ENCODE measurements at places on chromosomes 2 and 18. TPM values are rescaled to one million over a fixed set of nuclear protein-coding genes. Genes with fewer than 3 reads are reported as not detected.

CCDC148 gene
- 6.6 TPM for total RNA-seq

OSBPL1A gene
- 49.8 TPM for total RNA-seq

VIT gene
- total RNA-seq: 16.4 TPM

MERTK gene
- total RNA-seq: 14.7 TPM

DNA sequence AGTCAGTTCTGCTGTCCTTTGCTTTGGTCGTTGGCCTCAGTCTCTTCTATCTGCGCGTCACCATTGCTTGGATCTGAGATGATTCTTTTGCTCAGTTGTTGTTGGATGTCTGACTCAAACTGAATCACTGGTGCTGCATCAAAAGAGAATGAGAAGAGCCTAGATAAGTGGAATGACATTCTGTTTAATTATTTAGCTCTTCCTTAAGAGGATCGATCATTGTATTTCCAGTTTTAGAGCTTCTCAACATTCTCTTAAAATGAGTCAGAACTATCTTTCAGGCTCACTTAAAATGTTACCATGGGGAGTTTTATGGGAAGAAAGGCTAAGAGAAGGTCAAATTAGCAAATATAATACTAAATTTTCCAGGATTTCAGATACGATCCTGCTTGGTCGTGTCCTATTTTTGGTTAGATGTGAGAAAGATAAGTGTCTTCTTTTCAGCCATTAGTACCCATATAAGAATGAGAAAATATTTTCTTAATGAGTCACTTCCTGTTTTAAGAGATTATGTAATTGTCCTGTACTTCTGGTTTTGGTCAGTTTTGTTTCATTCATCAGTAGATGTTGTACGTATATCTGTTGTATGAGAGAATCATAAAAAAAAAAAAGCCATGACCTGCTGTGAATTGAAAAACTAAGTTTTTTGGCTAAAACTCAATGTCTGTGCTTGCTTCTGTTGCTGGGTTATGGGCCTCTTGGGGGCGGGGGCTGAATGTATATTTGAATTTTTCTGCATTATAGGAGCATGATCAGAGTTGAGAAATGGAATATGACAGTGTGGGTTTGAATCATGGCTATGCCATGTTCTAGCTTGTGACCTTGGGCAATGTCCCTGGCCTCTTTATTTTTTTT, 31.6 kb upstream of the CASP10 start:
- DNase-seq: no peak

GRCh38 chr18:5250603-5251002, 44.9 kb downstream of the ZBTB14 start:
- DNase-seq: no peak

All from ovary (tissue), 10 donors.